ENCODE measurements at places on chromosomes 4 and X.

DNA sequence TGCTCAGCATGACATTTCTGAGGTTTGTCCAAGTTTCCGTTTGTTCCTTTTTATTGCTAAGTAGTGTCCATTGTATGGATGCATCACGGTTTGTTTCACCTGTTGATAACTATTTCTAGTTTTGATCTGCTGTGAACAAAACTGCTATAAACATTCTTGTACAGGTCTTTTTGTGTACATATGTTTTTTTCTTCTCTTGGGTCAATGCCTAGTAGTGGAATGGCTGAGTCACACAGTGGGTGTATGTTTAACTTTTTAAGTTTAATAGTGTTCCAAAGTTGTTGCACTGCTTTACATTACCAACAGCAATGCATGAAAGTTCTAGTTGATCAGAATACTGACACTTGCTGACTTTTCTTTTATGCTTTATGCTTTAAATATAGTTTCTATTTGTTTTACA, 76.7 kb downstream of the MAOB start:
- DNase-seq, result peak; percentile 12

DNA sequence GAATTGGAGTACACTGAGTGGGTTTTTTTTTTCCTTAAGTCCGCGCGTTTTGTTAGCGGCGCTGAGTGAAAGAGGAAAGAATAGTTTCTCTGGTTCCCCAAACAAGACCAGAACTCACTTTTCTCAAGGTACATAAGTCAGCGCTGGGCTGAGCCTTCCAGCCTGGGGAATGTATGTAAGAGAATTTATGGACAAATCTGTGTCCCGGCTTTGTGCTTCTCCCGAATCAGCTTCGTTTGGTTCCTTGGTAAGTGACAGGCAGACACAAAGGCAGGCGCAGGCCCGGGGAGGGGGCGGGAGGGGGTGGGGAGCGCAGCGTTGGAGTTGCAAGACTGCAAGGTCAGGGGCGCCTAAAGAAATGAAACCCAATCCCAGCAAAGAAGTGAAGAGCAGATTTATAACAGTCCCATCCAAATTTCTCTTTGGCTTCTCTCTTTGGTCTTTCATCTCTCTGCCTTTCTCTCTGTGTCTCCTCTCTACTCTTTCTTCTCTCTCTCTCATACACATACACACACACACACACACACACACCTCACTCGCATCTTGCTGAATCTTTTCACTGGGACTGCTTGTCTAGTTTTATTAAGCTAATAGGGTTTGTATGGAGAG, 981 bp downstream of the TET2 start:
- DNase-seq, result peak; percentile 59

GRCh38 chrX:8737883-8738282, 5.9 kb upstream of the ANOS1 start:
- DNase-seq, result no peak

DNA sequence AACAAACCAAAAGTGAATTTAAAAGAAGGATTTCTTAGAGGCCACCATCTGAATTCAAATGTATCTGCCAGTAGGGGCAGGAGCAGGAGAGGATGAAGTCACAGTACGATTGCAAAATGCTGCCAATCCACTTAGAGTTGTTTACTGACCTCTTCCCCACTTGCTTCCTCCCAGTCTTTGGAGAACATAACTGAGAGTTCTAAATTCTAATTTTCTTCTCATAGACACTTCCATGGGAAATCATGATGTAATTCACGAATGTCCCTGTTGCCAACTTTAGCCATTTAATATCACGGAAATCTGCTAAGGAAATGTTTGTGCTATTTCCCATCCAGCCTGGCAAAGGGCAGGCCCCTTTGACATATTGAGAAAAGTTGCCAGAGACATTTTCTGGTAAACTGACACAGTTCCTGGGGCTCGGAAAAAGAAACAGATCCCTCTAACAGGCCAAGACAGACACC, 33.6 kb upstream of the NOCT start:
- DNase-seq, result peak; percentile 71

DNA sequence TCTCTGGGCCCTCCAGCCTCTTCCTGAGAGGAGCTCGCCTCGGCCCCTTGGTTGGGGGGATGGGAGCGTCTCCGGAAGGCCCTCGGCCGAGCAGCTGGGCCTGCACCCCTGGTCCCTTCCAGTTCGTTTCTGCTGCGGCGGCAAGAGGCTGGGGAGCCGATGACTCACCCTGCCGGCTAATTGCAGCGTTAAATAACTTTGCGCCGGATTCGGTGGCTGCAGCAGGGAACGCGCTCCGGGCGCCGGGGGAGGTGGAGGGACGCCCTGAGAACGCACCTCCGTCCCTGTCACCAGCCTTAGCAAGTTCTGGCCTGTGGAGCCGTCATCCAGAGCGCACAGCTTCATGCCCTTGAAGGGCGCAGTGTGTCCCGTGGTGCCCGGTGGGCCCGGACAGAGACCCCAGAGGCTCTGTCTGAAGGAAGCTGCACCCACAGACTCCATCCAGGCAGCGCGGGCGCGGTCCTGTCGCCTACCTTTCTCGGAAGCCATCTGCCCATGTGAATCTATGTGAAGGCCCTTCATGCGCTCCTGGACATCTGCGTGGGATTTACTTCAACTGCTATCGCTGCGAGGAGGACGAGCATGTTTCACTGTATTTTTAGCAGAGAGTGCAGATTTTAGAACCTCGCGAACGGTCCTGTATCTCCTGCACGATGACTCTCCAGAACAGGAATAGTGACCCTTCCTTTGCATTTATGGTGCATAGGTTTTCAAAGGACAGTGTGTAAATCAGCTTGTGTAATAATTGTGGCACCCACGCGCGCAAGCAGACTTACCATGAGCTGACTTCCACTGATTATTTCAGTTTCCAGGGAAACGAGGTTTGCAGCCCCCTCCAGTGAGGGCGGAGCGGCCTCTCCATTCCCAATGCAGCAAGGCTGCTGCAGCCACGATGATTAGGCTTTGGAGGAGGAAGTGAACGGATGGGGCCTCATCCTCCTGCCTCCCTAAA, 1.7 kb upstream of the TMEM271 start:
- peak; percentile 54 for DNase-seq

DNA sequence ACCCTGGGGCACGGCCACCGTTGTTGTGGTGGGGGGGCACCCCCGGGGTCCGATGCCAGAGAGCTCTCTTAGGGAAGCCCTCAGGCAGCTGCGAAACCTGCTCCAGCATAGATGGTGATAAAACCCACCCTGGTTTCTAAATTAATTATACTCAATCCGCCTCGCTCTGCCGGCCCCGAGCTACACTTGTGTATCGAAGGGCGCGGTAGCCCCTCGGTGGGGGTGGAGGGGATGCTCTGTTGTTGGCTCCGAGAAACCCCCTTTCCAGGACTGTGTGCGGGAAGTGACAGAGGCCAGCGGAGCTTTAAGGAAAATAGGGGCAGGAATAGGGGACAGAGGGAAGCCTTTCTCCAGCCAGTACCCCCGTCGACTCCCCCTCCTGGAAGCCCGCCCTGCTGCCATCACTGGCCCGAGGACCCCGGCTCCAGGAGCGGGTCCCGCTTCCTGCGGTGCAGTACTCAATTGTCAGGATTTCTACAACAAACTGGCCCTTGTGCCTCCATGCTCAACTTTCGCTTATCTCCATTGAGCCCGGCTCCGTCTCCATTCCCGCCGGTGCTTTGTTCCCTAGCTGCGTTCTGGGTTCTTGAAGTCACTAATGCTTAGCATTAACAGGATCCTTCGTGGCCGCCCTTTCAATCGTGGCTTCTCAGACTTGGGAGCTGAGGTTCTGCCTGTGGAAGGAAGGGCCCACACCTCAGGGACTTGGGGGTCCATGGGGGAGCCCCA, 408.2 kb downstream of the BCOR start:
- DNase-seq, result peak; percentile 25

Data from GM23248 (cell line).